ENCODE measurements at places on chromosomes 7 and 10. TPM values are rescaled to one million over a fixed set of nuclear protein-coding genes. Genes with fewer than 3 reads are reported as not detected.

The CPA2 gene
- polyA plus RNA-seq, result 0.34 TPM

The TFEC gene
- 25.6 TPM for polyA plus RNA-seq

The TUBAL3 gene
- polyA plus RNA-seq, result 0.13 TPM

The PDK4 gene
- polyA plus RNA-seq, result 19.3 TPM

The SLC13A1 gene
- polyA plus RNA-seq, result 29.7 TPM

The PDE1C gene
- 3.2 TPM for polyA plus RNA-seq

The FKBP9 gene
- 157 TPM for polyA plus RNA-seq

The FRAT1 gene
- 3.9 TPM for polyA plus RNA-seq

The NEBL gene
- 85.2 TPM for polyA plus RNA-seq

The ADAM12 gene
- 27.6 TPM for polyA plus RNA-seq

The MMRN2 gene
- 27.2 TPM for polyA plus RNA-seq

The SYCE1 gene
- not detected for polyA plus RNA-seq

The C10orf95 gene
- 0.65 TPM for polyA plus RNA-seq

The SUFU gene
- 26.4 TPM for polyA plus RNA-seq

The MUC3A gene
- polyA plus RNA-seq, result 0.24 TPM

The GHRHR gene
- polyA plus RNA-seq, result 0.32 TPM

The TRIM4 gene
- 35.3 TPM for polyA plus RNA-seq

The LRRC17 gene
- polyA plus RNA-seq, result 75.0 TPM

The PARP12 gene
- polyA plus RNA-seq, result 13.4 TPM

The MEIG1 gene
- 1.8 TPM for polyA plus RNA-seq

The CYP2C18 gene
- polyA plus RNA-seq, result 0.35 TPM

The EGFR gene
- polyA plus RNA-seq, result 37.0 TPM

The BAG3 gene
- polyA plus RNA-seq, result 36.0 TPM

The TSC22D4 gene
- polyA plus RNA-seq, result 58.3 TPM

The GIMAP1 gene
- polyA plus RNA-seq, result 2.8 TPM

The VAX1 gene
- not detected for polyA plus RNA-seq

The UBTD1 gene
- 9.3 TPM for polyA plus RNA-seq

The TUBGCP2 gene
- polyA plus RNA-seq, result 59.3 TPM

The HABP2 gene
- polyA plus RNA-seq, result 0.41 TPM

The PDE6C gene
- 0.69 TPM for polyA plus RNA-seq

The NKX6-2 gene
- polyA plus RNA-seq, result 6.4 TPM

The RGR gene
- not detected for polyA plus RNA-seq

The TMEM184A gene
- polyA plus RNA-seq, result 8.3 TPM

The MARVELD1 gene
- polyA plus RNA-seq, result 48.2 TPM

The ZNF32 gene
- polyA plus RNA-seq, result 68.7 TPM

The ATXN7L1 gene
- 12.6 TPM for polyA plus RNA-seq

The GATAD1 gene
- 42.5 TPM for polyA plus RNA-seq

The IFIT1 gene
- polyA plus RNA-seq, result 18.4 TPM

The GPR85 gene
- polyA plus RNA-seq, result 1.2 TPM

The PNLIPRP3 gene
- polyA plus RNA-seq, result not detected

The PAX4 gene
- not detected for polyA plus RNA-seq

The SLC39A12 gene
- polyA plus RNA-seq, result not detected

The ST8SIA6 gene
- polyA plus RNA-seq, result 1.8 TPM

The AKR1D1 gene
- polyA plus RNA-seq, result not detected

The FAM25C gene
- not detected for polyA plus RNA-seq

The CCNJ gene
- polyA plus RNA-seq, result 20.6 TPM

The NCOA4 gene
- 229 TPM for polyA plus RNA-seq

The SYT15B gene
- 0.83 TPM for polyA plus RNA-seq

Measured in right renal pelvis (tissue), 4 donors.